Stimulated activated CD4-positive, alpha-beta T cell treated with anti-CD3 and anti-CD28 coated beads, Interleukin-4, amount 100 ng/mL, for 48 hours (primary cell): ENCODE measurements at places on chromosomes 1 and 21.
A peak's percentile ranks its signal among the peaks of the same experiment; 100 is the strongest.

GRCh38 chr21:17387030-17387617 lies 125.7 kb upstream of the CXADR start:
- peak; percentile 13 for DNase-seq

- DNase-seq, result no peak
Observed at GRCh38 chr1:3790500-3790923, 5.8 kb downstream of the LRRC47 start.

GRCh38 chr1:245074232-245074747 lies 80.5 kb upstream of the KIF26B start:
- DNase-seq, result no peak

DNA sequence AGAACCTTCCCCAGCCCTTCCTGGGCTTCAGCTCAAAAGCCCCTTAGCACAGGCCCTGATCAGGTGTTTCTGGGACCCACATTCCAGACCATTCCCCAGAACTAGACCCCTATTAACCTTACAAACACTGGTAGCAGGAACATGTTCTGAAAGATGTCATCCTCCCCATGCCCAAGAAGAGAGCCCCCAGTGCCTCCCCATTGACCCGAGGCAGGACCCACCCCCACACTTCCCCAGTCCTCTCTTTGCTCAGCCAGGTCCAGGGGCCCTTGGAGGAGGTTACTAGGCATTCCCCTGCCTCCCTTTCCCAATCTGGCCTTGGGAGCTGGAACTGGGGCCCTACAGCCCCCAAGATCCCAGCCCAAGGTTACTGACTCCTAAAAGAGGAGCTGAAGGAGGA lies 38.9 kb upstream of the HMGB4 start:
- DNase-seq, result no peak

DNA sequence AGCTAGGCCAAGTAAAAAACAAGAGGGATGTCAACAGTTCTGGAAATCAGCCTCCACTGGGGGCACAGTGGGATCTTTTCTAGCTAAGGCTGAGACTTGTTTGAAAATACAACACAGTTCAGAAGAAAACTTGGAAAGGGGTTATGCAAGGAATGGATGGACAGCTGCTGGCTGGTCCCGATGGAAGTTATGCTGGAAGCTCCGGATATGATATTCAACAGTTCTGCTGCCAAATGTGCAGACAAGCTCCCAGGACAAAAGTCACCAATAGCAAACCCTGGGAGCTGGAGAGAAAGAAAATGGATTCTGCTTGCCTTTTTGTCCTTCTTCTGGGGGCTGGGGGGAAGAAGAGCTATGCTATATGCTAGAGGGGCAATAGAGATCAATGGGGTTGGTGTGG lies 14.3 kb downstream of the LMX1A start:
- DNase-seq, result no peak

- no peak for DNase-seq
Observed at GRCh38 chr1:105934806-105935205, 1121.7 kb upstream of the PRMT6 start.

- DNase-seq, result no peak
Observed at GRCh38 chr1:168319691-168320090, 39.0 kb downstream of the TBX19 start.
